Central memory CD4-positive, alpha-beta T cell (primary cell): ENCODE measurements at places on chromosomes 4 and X.
A peak's percentile ranks its signal among the peaks of the same experiment; 100 is the strongest.

DNA sequence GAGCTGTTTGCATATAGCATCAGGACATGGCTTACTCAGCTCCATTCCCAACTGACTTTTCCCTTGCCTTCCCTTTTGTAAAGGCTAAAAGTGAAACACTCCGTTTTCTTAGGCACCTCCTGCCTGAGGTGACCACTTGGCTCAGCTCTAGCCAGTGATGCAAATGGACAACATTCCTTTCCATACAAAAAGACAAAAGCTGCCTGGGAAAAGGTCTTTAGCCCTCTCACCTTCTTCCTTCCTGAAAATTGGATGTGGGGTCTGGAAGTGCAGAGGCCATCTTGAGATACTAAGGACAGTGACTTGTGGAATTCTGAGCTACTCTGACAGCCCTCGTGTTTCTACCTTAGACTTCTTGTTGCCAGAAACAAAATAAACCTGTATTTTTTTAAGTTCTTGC, 27.7 kb upstream of the SFRP2 start:
- no peak for DNase-seq

- peak; percentile 79 for DNase-seq
Measured at GRCh38 chrX:124217304-124218251, 114.9 kb upstream of the TEX13D start.

DNA sequence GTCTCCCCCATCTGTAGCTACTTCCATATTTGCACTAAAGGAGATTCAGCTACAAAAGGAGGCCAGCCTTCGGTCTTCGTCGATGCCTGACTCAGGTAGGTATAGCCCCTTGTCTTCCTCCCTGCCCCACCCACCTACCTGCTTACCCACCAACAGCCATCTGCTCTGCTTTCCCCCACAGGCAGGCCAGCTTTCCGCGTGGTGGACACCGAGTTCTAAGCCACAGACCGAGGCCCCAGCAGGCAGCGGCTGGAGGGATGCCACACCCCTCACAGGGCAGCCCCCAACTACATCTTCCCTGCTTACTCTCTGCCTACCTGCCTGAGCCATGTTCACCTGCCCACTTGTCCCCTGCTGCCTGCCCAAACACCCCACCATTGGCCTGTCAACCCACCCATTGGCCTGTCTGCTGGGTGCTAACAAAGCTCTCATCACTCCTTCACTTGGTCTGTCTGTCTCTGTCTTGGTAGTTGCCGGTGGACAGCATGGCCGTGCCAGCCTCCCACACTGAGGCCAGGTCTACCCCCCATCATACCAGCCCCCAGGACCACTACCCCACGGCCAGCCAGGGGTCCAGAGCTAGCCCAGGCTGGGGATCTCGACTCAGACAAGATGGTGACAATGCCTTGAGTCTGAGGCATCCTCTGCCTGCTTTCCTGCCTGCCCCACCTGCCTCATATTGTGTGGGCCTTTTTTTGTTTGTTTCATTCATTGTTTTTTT, 4.1 kb upstream of the USP11 start:
- no peak for DNase-seq

GRCh38 chr4:139958739-139959098, 195.3 kb downstream of the MAML3 start:
- no peak for DNase-seq

GRCh38 chr4:119627267-119628255, 1.0 kb downstream of the PDE5A start:
- peak; percentile 50 for DNase-seq

- no peak for DNase-seq
Measured at GRCh38 chr4:12555011-12555410, 929.1 kb downstream of the RAB28 start.

- DNase-seq: no peak
Measured at GRCh38 chr4:162837679-162838078, 329.0 kb downstream of the NAF1 start.

- no peak for DNase-seq
Measured at GRCh38 chrX:3548765-3549391, 164.6 kb downstream of the PRKX start.

- DNase-seq: no peak
Measured at GRCh38 chrX:45011131-45011530, 138.1 kb downstream of the KDM6A start.

GRCh38 chrX:70052895-70053615, 3.3 kb upstream of the AWAT2 start:
- no peak for DNase-seq

DNA sequence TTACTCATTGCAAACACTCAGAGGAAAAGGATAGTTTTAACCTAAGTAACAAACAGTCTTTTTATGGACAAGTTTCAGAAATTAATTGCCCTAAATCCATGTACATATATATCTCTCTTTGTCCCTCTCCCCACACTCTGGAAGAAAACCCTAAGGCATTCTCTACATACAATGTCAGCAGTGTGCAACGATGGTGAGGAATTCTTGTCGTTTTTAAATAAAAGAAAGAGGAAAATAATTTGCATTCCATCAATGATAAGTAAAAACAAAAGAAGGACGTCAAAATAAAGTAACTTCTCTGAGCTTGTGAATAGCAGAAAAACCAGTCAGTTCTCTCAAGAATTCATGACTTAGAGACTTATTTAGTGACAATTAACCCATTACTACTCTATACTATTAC, 550.5 kb upstream of the DIPK2B start:
- no peak for DNase-seq

- no peak for DNase-seq
Measured at GRCh38 chrX:130413415-130413814, 11.6 kb downstream of the RBMX2 start.

- no peak for DNase-seq
Measured at GRCh38 chr4:137156054-137156453, 376.2 kb downstream of the PCDH18 start.
